HTR-8/SVneo (cell line): ENCODE measurements at places on chromosomes 3 and 15.

DNA sequence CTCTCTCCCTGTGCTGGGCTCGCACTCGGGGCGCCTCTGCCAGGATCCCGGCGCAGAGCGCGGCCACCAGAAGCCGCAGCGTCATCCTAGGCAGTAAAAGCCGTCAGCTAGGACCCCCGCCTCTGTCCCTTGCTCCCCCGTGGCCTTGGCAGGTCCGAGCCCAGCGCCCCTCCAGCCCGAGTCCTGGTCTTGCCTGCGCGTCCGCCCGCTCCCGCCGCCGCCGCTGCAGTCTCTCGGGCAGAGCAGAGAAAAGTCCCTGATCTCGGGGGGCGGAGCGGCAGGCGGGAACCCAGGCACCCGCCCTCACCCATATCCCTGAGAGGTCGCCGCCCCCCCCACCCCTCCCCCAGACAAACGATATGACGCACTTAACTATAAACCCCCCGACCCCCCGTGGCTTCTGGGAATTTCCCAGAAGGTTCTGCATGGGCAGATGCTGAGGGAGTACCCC is at the start of gene COL7A1:
Gene COL7A1, minus strand, starts transcription at position 255 of the 451 bp plus-strand sequence. Its CDS starts 170 bp downstream, at position 85.
- no peak for DNase-seq

- DNase-seq, result no peak
Observed at GRCh38 chr3:187719628-187720336, 17.4 kb upstream of the RTP2 start.

DNA sequence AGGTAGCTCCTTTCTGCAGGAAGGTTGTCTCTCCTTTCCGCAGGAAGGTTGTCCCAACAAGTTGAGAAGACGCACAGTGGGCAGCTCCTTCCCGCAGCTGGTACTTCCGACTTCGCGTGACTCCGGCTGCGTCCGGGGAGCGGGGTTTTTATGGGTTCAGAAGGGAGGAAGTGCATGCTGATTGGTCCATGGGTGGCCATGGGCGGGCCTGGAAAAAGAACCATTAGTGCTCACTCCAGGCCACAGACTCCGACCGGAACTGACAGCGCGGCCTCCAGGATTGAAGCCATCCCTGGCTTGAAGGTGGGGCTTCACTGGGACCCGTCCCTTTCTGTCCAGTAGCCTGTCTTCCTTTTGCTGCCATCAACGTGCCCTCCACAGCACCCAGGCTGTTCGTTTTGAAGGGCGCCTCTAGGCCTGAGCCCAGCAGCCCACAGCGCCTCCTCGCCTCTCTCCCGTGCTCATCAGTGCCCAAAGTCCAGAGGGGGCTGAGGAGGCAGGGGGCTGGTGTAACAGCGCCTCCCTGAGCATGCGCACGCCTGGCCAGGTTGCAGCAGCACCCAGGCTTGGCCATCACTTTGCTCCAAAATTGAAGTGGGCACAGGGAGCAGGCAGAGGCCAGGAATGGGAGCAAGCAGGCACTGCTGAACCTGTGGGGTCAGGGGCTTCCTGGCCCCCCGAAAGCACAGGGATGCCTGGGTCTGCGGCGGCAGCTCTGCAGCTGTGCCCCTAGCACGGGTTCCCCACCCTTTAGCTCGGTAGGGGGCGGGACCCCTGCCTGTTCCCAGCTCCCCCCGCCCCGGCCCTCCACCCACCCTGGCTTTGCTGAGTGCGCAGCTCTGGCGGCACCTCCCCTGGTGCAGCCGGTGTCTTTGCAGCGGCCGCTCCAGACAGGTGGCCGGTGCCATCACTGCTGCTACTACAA is 330.6 kb upstream of the MCTP2 start:
- no peak for DNase-seq

DNA sequence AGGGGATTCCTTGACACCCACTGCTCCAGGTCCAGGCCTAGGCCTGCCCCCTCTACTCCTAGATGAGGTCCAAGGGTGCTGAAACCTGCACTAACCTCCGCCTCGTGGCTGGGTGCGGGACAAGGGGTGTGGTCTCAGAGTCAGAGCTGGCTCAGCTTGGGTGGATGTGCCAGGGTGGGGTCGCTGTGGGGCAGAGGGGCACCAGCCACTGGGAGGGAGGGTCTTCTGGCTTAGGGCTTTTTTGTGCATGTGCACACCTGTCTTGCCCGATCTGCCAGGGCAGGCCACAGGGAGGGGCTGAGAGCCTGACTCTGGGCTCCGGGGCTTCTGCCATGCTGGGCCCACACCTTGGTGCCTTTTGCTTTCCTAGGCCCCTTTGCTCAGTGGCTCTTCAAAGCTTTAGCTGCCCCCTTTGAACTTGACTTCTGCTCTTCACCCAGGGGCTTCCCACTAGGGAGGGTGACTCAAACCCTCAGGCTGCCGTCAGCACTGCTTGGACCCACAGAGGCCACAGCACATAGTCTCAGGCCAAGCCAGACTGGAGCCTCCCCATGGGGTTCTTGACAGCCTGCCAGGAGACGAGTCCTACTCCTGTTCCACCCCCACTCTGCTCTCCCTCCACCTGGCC is 73.0 kb downstream of the KLF13 start:
- DNase-seq, result no peak

DNA sequence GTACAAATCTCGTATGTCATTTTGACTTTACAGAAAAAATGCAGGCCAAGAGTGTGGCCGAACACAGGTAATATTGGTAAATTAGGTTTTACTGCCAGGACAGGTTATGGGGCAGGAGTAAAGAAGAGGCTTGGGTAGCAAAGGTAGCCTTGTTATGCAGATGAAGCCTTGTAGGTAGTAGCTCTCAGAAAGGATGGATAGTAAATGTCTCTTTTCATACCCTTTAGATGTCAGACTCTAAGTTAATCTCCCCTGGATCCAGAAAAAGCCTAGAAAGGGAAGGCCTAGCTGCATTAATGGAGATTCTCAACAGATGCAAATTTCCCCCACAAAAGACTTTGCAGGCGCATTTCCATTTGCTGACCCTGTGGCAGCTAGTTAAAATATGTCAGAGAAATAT is 1445.1 kb upstream of the CADM2 start:
- DNase-seq, result no peak

GRCh38 chr3:12724794-12725193 is 34.3 kb downstream of the TMEM40 start:
- DNase-seq, result no peak

GRCh38 chr3:27861046-27862036 is 139.2 kb upstream of the EOMES start:
- DNase-seq, result no peak
